ENCODE measurements at places on chromosomes 5 and 9.

DNA sequence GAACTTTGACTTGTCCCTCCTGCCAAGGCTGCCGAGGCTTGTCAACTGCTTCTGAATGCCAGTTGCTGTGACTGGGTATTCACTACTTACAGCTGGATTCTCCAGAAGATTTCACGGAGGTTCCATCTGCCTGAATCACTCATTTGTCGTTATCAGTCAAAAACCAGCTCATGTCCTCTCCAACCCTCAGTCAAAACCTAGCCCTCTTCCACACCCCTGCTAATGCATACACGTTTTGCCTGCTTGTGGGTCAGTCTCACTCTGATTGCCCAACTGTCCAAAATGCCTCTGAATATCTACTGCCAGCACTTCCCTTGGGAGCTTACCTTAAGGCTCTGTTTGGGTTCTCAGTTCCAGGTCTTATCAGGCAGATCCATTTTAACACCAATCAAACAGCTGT lies 238.6 kb upstream of the TMEM161B start:
- no peak for DNase-seq

DNA sequence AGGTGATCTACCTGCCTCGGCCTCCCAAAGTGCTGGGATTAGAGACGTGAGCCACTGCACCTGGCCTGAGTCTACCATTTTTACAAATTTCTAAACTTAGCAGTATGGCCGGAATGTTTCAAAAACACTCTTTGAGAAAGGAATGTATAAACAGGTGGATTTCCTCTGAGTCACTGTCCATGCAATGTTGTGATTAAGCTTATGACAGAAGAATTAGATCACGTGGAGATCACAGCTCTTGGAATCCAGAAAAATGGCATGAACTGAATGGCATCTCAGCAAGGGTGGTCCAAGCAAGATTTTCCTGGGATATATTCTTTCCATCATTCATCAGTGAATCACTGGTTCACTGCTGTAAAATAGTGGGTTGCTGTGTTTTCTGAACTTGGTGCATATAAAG lies 865.0 kb downstream of the PTPRD start:
- no peak for DNase-seq

DNA sequence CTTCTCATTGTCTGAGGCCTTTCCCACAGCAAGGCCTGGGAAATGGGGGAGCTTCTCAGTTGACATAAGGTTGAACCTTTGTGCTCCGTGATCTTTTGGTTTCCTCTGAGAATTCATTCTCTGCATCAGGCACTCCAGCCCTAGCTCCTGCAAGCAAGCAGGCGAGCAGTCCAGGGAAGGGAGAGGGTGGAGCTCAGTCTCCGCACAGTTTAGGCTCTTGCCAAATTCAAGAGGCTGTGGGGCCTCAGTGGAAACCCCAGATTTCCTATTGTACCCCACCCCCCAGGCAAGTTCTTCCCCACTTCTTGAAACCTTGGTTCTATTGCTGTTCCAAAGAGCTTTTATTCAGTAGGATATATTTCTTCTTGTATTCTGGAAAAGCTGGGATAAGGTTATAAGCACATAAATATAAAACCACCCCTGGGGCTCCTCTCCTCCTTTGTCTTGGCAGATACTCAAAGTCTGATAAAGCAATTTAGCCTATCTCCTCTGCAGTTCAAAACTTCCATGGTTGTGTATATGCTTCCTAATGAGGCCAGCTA lies 147.2 kb downstream of the PDZD2 start:
- no peak for DNase-seq

GRCh38 chr5:58150926-58151325 lies 309.0 kb downstream of the PLK2 start:
- DNase-seq = no peak

- no peak for DNase-seq
Observed at GRCh38 chr5:100119903-100120302, 415.3 kb upstream of the FAM174A start.

Data from activated CD4-positive, alpha-beta T cell treated with anti-CD3 and anti-CD28 coated beads for 4 hours (primary cell).